Activated CD4-positive, alpha-beta memory T cell treated with anti-CD3 and anti-CD28 coated beads, Interleukin-2, amount 10 ng/mL, durations not matched to agents 7 days and 5 days (primary cell): ENCODE measurements at places on chromosomes 3 and 15.

DNA sequence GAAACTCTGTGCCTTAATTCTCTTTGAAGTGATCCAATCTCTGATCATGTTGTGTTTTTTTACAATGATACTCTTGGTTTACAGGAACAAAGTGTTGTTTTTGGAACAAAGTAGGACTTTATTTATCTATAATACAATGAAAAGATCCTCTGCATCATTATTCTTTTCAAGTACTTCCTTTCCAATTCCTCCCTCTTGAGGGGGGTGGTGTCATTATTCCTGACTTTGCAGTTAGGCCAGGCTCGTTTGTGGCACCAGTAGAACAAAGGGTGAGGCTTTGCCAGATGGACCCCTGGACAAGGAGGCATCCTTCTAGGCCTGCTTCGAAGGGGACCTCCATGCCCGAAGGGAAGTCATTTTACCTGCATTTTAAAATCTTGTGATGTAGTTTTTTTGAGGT, 41.7 kb upstream of the ZBTB38 start:
- no peak for DNase-seq

GRCh38 chr3:82128271-82128670, 366.8 kb upstream of the GBE1 start:
- DNase-seq, result no peak

DNA sequence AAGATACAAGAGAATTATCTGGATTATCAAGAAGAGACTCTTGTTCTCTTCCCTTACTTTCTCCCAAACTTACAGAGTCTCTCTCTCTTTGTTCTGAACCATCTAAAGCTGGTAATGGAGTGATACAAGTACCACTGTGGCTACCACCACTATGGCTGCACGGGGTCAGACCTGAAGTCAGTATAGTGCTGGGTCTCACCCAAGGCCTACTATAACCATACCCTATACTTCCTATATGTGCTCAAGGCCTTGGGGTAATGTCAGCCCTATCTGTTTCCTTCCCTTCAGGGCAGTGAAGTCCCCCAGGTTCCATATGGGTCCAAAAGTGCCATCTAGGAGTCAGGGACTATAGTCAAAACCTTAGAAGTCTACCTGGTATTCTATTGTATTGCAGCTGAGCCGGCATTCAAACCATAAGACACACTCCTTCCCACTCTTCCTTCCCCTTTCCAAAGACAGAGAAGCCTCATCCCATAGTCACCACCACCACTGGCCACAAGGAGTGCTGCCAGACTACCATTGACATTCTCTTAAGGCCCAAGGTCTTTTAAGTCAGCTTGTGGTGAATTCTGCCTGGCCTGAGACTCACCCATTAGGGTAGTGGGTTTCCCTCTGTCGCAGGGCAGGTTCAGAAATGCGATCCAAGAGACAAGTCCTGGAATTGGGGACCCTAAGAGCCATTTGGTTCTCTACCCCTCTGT, 615.0 kb upstream of the NECTIN3 start:
- DNase-seq, result no peak

- no peak for DNase-seq
Observed at GRCh38 chr3:66729687-66730393, 229.0 kb upstream of the LRIG1 start.

GRCh38 chr3:55189359-55189801, 261.5 kb upstream of the LRTM1 start:
- no peak for DNase-seq
